ENCODE measurements at places on chromosomes 12 and 14.

GRCh38 chr14:93937519-93937918 is 10.4 kb downstream of the FAM181A start:
- H3K27ac ChIP-seq: no peak overlapping the region
- no peak overlapping the region for H3K4me3 ChIP-seq
- no peaks in the 10 kb centered on the region for H3K27me3 ChIP-seq
- DNase-seq: no peak
- H3K4me1 ChIP-seq: peaks cover 15% of the 10 kb centered on the region
- no peaks in the 10 kb centered on the region for H3K36me3 ChIP-seq

DNA sequence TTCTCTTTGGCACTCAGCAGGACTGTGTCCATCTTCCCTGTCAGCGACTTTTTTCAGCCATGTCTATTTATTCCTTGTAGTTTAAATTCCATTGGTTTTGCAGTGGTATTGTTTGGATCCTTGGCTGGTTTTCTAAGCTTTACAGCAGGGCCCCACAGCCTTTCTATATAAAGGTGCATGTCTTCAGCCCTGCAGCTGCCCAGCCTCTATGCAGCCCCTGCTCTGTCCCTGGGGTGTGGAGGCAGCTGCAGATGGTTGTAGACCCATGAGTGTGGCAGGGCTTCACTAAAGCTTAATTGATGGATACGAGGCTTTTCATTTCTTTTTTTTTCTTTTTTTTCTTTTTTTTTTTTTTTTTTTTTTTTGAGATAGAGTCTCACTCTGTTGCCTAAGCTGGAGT is 29.7 kb downstream of the SFSWAP start:
- no peak for DNase-seq
- no peak overlapping the region for H3K4me3 ChIP-seq
- peaks cover 26% of the 10 kb centered on the region for H3K36me3 ChIP-seq
- peaks cover 8% of the 10 kb centered on the region for H3K4me1 ChIP-seq
- no peak overlapping the region for H3K27ac ChIP-seq

- no peak overlapping the region for H3K4me3 ChIP-seq
- H3K27me3 ChIP-seq: peaks cover 31% of the 10 kb centered on the region
- H3K27ac ChIP-seq: no peak overlapping the region
- H3K36me3 ChIP-seq: no peaks in the 10 kb centered on the region
- no peak for DNase-seq
Observed at GRCh38 chr14:28765169-28765830, 1.3 kb upstream of the FOXG1 start.

DNA sequence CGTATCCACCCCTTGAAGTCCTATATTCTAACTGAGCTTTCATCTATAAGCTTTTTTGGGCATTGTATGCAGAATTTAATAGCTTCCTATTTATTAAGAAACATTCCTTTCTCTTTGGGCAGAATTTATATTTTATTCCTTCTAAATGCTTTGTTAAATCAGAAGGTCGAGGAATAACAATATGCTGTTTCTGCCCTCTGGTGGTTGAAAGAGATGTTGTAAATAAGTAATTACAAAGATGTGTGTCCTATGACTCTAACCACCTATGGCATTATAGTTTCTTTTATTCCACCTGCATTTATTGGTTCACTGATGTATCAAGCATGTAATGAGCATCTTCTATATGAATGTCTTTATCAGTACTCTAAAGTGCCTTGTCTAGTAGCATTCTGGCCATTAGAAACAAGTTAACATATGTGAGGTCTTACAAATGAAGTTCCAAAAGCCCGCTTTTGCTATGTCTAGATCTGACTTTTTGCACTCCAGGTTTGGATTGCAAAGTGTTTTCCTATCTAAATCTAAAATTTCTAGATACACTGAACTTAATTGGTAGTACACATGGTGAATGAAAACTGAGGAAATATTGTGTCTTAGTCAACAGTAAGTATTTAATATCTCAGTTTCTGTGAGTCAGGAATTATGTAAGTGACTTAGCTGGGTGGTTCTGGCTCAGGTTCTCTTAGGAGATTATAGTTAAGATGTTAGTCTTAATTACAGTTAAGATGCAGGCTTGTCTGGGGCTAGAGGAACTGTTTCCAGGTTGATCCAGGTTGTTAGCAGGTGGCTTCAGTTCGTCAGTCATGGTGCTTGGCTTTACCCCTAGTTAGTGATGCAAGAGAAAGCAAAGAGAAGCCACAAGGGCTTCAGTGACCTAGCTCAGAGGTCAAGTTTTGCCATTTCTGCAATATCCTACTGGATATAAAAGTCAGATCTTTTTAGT is 57.5 kb downstream of the PLEKHA5 start:
- DNase-seq: peak; percentile 45
- H3K36me3 ChIP-seq: no peaks in the 10 kb centered on the region
- peaks cover 14% of the 10 kb centered on the region for H3K4me1 ChIP-seq
- no peak overlapping the region for H3K27ac ChIP-seq
- H3K4me3 ChIP-seq: no peak overlapping the region

DNA sequence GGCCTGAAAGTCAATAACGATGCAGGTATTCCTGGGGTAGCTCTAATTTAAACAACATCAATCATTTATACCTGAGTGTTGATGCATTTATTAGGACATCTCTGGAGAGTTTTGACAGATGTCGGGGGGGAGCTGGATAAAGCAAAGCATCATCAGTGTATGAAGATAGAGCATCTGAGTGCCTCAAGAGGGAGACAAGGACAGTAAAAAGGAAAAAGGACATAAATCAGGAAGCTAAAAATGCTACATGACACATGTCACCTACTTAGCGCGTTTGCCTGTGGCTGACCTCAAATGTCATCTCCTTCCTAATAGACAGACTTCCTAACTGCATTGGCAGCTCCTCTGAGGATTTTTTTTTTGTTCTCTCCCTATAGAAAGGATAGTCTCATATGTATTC is 259.5 kb upstream of the PKP2 start:
- H3K27ac ChIP-seq: no peak overlapping the region
- no peaks in the 10 kb centered on the region for H3K4me1 ChIP-seq
- no peaks in the 10 kb centered on the region for H3K36me3 ChIP-seq
- no peak for DNase-seq
- H3K4me3 ChIP-seq: no peak overlapping the region

- DNase-seq: no peak
- H3K27ac ChIP-seq: no peak overlapping the region
- no peaks in the 10 kb centered on the region for H3K36me3 ChIP-seq
- no peak overlapping the region for H3K4me3 ChIP-seq
- H3K27me3 ChIP-seq: no peaks in the 10 kb centered on the region
Observed at GRCh38 chr12:129605666-129606065, 298.2 kb downstream of the TMEM132D start.

GRCh38 chr12:8018666-8019581 is 13.6 kb upstream of the FOXJ2 start:
- H3K27ac ChIP-seq: no peak overlapping the region
- H3K4me1 ChIP-seq: peaks cover 6% of the 10 kb centered on the region
- DNase-seq: peak; percentile 43
- peak overlapping the region; percentile 54 for H3K4me3 ChIP-seq
- H3K27me3 ChIP-seq: peaks cover 13% of the 10 kb centered on the region

DNA sequence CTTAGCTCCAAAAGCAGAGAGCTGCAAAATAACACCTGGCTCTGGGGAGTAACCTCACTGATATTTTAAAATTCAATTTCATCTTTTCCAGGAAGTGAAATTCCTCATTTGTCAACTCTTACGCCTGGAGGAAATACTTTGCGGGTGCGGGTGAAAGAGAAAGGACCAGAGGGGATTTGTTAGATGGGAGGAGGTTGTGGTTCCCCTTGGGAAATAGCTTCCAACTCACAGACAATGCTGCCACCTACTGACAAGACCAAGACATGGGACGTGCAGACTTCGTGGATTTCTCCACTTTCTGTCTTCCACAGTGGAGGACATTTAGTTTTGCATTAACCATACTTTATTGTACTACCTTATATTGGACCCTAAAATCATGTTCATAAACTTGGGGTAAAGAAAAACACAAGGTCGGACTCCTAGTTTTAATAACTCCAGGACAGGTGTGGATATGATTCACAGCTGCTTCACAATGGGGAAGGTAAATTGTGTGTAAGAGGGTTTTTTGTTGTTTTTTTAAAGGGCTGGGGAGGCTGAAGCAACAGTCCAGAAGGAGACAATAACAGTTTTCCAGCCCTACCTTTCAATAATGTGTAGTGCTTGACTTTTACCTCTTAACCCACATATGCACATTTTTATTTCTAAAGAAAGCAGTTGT is 10.8 kb downstream of the FBXL14 start:
- H3K27me3 ChIP-seq: peaks cover 7% of the 10 kb centered on the region
- no peak overlapping the region for H3K27ac ChIP-seq
- H3K4me3 ChIP-seq: no peak overlapping the region
- peak; percentile 72 for DNase-seq

GRCh38 chr12:124694846-124695497 is 127.6 kb upstream of the NCOR2 start:
- no peak for DNase-seq
- no peaks in the 10 kb centered on the region for H3K36me3 ChIP-seq
- H3K4me3 ChIP-seq: no peak overlapping the region
- H3K27ac ChIP-seq: no peak overlapping the region
- peaks cover 9% of the 10 kb centered on the region for H3K4me1 ChIP-seq

- no peak overlapping the region for H3K4me3 ChIP-seq
- H3K27me3 ChIP-seq: no peaks in the 10 kb centered on the region
Observed at GRCh38 chr14:68157971-68158371, 338.4 kb downstream of the RAD51B start.

- H3K4me3 ChIP-seq: no peak overlapping the region
- H3K27ac ChIP-seq: no peak overlapping the region
- no peak for DNase-seq
- no peaks in the 10 kb centered on the region for H3K36me3 ChIP-seq
Observed at GRCh38 chr12:57899010-57899662, 42.2 kb upstream of the ATP23 start.

- no peak overlapping the region for H3K4me3 ChIP-seq
- no peaks in the 10 kb centered on the region for H3K4me1 ChIP-seq
- H3K27ac ChIP-seq: no peak overlapping the region
- H3K27me3 ChIP-seq: peaks cover 40% of the 10 kb centered on the region
- DNase-seq: no peak
Observed at GRCh38 chr12:4245446-4245845, 28.1 kb upstream of the CCND2 start.

DNA sequence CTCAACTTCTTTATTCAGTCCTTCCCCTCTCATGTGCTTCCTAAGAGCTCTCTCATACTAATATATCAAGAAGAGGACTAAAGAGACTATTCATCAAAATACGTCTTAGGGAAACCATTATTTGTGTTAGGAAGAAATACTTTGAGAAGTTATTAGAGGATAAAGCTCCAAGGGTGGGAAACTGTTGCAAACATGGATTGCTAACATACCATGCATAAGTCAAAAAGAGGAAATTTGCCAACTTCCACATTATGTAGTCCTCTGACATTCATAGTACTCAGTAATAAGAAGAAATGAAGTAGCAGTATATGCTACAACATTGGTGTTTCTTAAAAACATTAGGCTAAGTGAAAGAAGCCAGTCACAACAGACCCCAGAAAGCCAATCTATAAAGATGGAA is 128.8 kb upstream of the CLEC14A start:
- no peak overlapping the region for H3K27ac ChIP-seq
- no peaks in the 10 kb centered on the region for H3K4me1 ChIP-seq
- H3K27me3 ChIP-seq: no peaks in the 10 kb centered on the region

- H3K4me3 ChIP-seq: no peak overlapping the region
- H3K36me3 ChIP-seq: no peaks in the 10 kb centered on the region
- no peaks in the 10 kb centered on the region for H3K4me1 ChIP-seq
- no peaks in the 10 kb centered on the region for H3K27me3 ChIP-seq
- no peak for DNase-seq
Observed at GRCh38 chr12:58099476-58099875, 158.1 kb downstream of the ATP23 start.

DNA sequence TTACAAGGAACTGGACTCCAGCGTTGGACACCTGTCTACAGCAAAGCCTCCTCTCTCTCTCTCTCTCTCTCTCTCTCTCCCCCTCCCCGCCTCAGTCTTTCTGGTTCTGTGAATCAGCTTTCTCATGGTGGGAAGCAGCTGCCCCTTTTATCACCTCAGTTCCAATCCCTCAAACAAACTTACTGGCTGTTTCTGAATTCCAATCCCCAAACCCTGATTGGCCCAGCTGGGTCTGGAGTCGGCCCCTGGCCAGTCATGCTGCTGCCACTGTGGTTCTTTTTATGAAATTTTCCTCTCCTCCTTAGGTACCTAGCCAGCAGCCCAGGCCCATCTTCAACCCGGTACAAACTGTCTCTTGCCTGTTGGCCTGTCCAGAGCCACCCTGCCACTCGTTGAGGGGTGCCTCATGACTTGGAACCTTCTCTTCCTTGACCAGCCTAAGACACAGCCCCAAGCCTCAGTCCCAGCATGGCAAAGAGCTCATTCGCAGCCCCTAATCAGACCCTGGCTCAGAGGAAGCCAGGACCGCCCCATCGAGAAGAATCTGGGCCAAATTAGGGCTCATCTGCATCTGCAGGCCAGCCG is 9.4 kb upstream of the MORN3 start:
- H3K4me1 ChIP-seq: peaks cover 19% of the 10 kb centered on the region
- H3K36me3 ChIP-seq: no peaks in the 10 kb centered on the region
- no peaks in the 10 kb centered on the region for H3K27me3 ChIP-seq
- no peak for DNase-seq
- H3K4me3 ChIP-seq: no peak overlapping the region

GRCh38 chr12:131989021-131989420 is 39.3 kb downstream of the EP400 start:
- H3K27ac ChIP-seq: no peak overlapping the region
- H3K36me3 ChIP-seq: peaks cover 46% of the 10 kb centered on the region
- no peak overlapping the region for H3K4me3 ChIP-seq
- H3K27me3 ChIP-seq: no peaks in the 10 kb centered on the region
- no peak for DNase-seq
- H3K4me1 ChIP-seq: no peaks in the 10 kb centered on the region

- no peaks in the 10 kb centered on the region for H3K36me3 ChIP-seq
- H3K4me1 ChIP-seq: no peaks in the 10 kb centered on the region
- peaks cover 54% of the 10 kb centered on the region for H3K27me3 ChIP-seq
- no peak for DNase-seq
Observed at GRCh38 chr12:114480337-114481199, 74.6 kb upstream of the TBX5 start.

DNA sequence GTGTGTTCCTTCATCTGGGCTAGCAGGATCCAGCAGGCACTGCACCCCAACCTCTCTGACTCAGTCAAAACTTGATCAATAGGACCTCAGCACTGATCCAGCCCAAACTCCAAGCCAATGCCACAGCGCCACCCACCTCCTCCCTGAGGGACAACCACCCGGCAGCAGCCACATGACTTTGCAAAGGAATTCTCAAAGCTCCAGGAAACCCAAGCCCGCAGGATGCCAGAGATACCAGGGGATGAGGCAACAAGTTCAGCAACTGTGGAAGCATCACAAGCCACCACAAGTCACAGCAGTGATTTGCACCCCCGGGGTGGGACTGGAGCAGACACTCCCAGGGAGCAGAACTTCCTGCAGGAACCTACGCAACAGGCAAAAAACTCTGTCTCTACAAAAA is 37.3 kb downstream of the ACTN1 start:
- H3K36me3 ChIP-seq: peaks cover 21% of the 10 kb centered on the region
- no peak overlapping the region for H3K4me3 ChIP-seq
- H3K27ac ChIP-seq: peak overlapping the region; percentile 27
- peaks cover 96% of the 10 kb centered on the region for H3K4me1 ChIP-seq
- DNase-seq: peak; percentile 88

DNA sequence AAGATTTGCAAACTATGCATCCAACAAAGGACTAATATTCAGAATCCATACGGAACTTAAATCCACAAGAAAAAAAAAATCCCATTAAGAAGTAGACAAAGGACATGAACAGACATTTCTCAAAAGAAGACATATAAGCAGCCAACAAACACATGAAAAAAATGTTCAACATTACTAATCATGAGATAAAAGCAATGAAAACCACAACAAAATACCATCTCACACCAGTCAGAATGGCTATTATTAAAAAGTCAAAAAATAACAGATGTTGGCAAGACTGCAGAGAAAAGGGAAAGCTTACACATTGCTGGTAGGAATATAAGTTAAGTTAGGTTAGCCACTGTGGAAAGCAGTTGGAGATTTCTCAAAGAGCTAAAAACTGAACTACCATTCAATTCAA is 16.2 kb downstream of the CDK17 start:
- no peak overlapping the region for H3K27ac ChIP-seq
- no peaks in the 10 kb centered on the region for H3K36me3 ChIP-seq
- H3K4me3 ChIP-seq: no peak overlapping the region
